ENCODE measurements at places on chromosomes 13 and 19.

GRCh38 chr13:28346154-28346553 is 148.8 kb downstream of the FLT1 start:
- DNase-seq, result no peak

DNA sequence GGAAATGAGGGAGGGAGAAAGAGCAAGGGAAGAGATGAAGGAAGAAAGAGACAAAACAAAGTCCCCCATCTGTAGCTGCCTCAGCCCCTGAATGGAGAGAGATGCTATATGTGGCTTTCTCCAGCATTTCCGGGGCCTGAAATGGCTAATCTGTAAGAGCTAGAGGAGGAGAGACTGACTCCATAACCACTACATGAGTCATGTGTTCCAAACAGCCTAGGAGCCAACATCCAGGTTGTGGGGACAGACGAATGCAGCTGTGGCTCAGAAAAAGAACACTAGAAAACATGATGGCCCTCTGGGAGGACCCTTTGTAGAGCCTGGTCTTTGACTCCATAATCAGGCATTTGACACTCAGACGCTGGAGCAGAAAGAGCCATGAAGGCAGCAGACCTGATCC is 292.0 kb upstream of the ZNF507 start:
- no peak for DNase-seq

DNA sequence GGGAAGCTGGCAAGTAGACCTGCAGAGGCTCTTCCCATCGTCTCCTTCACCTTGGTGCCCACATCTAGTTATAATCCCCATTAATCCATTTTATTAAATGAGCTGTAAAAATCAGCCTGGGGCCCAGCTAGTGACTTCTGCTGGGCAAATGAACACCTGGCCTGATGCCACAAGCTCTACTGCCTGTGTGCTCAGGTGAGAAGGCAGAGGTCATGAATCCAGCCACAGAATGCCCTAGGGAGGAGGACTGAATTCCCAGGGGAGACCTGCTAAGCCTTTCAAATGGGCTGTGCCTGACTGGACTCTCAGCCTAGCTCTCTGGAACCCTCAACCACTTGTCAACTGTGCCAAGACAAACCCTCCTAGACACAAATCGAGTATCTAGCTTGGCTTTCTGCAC is 74.0 kb downstream of the PDS5B start:
- DNase-seq, result no peak

DNA sequence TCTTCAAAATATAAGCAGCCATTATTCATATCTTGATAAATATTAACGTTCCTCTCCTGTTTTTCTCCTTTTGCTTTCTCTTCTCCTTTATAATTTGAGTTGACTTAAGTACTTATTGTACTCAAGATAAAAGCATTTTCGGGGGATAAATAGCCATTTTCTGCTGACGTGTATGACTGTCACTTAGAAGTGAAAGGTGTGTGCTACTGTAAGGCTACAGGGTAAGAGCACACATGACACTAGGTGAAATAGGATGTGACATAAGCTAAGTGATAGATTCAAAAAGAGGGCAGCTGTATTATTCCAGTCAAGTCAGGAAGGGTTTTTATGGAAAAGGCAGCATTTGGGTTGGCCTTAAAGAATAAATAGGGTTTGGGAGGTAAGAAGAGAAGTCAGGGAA is 128.5 kb downstream of the GPC6 start:
- DNase-seq, result no peak

- no peak for DNase-seq
Measured at GRCh38 chr19:47674548-47674947, 38.7 kb upstream of the EHD2 start.

GRCh38 chr13:70950664-70951063 is 842.4 kb upstream of the KLHL1 start:
- no peak for DNase-seq

GRCh38 chr13:58869566-58869965 is 1238.0 kb downstream of the PCDH17 start:
- no peak for DNase-seq

DNA sequence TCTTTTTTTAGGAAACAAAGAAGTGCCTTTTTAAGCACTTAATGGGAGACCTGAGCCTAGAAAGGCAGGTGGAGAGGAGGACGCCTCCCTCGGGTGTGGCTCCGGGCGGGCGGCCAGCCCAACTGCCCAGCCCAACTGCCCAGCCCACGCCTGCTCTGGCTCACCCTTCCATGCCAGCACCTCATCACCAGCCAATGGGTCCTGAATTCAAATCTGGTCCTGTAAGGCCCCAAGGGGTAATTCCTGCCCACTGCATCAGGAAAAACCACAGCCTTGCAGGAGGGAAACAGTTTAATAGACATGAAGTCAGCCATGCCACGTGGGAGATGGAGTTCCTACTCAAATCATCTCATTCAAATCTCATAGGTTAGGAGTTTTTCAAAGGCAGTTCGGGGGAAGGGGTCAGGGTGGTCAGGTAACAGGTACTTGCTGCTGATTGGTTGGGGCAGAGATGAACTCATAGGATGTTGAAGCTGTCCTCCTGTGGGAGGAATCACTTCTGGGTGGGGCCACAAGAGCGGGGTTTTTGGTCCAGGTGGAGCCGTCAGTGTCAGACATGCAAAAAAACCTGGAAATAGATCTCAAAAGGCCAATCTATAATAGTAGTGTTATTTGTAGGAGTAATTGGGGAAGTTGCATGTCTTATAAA is 64.9 kb downstream of the HSPH1 start:
- no peak for DNase-seq

- DNase-seq, result no peak
Measured at GRCh38 chr19:42246922-42247639, 4.7 kb upstream of the GSK3A start.

DNA sequence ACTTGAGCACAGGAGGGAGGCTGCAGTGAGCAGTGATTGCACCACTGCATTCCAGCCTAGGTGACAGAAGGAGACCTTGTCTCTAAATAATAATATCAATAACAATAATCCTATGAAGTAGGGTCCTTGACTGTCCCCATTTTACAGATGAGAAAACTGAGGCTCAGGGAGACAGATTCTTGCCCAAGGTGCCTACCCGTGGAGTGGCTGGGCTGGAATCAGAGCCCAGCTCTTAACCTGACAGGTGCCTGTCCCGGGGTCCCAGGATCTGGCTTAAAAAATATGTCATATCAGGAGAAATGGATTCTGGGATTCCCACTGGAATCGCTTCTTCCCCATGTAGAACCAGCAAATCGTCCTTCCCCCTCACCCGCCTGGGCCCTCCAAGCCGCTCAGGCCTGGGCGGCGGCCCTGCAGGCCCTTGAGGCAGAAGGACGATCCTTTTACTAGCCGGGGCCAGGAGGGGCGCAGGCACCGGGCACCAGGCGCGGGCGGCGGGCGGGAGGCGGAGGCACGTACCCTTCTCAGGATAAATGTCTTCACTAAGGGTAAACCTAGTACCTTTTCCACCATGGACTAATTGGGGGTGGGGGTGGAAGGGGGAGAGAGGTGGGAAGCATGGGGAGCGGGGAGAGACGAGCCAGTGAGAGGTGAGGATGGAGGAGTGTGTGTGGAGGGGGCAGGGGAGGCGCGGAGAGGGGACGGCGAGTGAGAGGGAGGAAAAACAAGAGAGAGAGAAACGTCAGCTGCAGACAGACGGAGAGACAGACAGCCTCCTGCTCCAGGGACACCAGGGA is 60.6 kb downstream of the COLGALT1 start:
- DNase-seq, result no peak

- DNase-seq, result no peak
Measured at GRCh38 chr13:51945149-51945548, 66.1 kb downstream of the ATP7B start.

DNA sequence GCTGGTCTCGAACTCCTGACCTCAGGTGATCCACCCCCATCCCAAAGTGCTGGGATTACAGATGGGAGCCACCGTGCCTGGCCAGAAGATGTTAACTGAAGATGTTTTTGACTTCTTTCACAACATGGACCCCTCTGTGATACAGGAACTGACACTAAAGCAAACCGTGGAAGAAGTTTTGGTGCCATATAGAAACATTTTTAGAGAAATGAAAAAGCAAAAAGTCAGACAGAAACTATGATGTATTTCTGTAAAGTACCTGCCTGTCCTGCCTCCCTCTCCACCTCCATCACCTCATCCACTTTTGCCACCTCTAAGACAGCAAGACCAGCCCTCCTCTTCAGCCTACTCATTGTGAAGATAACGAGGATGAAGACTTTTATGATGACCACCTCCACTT is 11.3 kb downstream of the FBXO27 start:
- DNase-seq, result no peak

DNA sequence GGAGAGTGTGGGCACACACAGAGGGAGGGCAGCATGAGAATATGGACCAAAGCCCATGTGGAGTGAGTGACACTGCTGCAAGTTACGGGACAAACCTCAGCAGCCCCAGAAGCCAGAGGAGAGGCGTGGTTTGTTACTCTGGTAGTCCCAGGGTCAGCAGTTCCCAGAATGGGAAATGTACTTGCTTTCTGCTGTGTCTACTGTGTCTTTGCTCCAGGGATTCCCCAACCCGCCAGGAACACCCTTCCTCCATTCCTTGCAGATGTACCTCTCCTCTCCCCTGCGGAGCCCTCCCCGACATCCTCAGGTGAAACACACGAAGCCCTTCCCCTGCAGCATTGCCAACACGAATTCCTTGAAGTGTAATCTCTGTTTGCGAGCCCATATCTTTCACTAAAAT is 47.2 kb downstream of the MYO16 start:
- no peak for DNase-seq

DNA sequence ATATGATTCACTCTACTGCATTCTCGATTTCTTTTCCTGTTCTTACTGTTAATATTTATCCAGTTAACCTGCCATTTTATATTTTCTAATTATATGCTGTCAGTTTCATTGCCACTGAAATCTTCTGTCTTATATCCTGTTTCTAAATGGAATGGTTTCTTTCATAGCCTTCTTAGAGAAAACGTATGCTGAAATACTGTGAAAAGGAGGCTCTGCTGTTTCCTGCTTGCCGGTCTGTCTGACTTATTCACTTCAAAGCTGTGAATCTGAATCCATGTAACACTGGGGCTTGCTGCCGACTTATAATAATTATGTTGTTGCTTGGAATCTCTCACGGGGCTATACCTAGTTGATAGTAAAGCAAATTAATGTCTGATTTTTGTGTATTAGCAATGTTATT is 80.0 kb downstream of the GPR12 start:
- no peak for DNase-seq

GRCh38 chr19:35114353-35115176 is 1.1 kb upstream of the FXYD3 start:
- DNase-seq, result peak; percentile 90

DNA sequence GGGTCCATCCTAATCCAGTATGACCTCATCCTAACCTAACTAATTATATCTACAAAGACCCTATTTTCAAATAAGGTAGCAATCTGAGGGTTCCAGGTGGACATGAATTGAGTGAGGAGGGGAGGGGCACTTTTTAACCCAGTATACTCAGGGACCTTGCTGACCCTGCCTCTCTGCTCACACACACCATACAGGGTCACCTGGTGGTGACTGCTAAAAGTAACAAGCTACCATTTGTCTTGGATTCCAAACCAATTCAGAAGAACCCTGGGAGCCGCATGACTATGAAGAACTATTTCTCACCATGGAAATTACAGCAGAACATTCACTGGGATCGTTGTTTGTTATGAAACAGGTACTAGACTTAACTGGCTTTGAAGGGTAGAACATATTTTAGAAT is 151.9 kb downstream of the LACC1 start:
- no peak for DNase-seq

- DNase-seq, result no peak
Measured at GRCh38 chr19:50005428-50005827, 19.7 kb downstream of the VRK3 start.

GRCh38 chr19:398719-399118 is 10.2 kb downstream of the C2CD4C start:
- peak; percentile 76 for DNase-seq

DNA sequence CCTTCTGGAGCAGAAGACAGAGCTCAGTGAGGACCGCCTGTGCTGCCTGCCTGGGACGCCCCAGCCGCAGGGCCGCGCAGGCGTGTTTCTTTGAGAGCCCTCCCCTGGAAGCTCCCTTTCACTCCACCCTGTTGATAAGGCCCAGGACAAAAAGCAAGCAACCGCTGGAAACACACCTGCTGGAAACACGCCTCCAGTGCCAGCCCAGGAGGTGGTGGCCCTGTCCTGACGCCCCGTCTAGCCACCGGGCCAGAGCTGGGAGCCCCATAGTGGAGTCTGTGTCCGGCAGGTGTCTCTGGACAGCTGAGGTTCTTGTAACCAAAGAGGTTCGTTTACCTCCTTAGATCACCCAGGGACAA is 173.8 kb downstream of the KATNAL1 start:
- peak; percentile 59 for DNase-seq

DNA sequence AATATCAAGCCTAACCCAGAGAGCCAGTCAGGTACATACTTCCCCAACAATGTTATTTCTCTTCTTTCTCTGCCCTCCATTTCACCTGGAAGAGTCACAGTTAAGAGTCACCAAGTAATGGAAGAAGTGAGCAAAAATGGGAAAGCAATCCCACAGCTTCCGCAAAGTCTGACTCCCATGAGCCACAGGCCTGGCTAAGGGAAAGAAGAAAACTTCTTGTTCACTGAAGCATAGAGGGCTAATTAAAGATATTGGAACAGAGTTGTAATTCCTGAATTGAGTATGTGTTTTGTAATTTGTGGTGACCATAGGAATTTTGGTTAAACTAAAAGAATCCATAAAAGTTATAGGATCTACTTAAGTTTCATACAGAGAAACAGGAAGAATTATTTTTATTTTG is 830.9 kb upstream of the PCDH20 start:
- DNase-seq, result no peak

DNA sequence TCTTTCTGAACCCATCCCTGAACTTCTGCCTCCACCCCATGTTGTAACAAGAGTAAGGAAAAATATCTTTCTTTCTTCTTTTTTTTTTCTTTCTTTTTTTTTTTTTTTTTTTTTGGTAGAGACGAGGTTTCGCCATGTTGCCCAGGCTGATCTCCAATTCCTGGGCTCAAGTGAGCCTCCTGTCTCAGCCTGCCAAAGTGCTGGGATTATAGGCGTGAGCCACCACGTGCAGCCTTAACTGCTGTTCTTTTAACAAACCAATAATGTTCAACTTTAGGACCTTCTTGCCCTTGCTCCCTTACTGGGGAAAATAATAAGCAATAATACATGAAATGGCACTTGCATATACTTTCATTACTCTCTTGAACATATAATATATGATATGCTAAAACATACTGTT is 19.6 kb downstream of the GPR183 start:
- no peak for DNase-seq

Measured in posterior vena cava (tissue), 2 donors.